ENCODE measurements at places on chromosomes 12 and 14. TPM values are rescaled to one million over a fixed set of nuclear protein-coding genes. Genes with fewer than 3 reads are reported as not detected.

GARIN6 gene
- total RNA-seq = not detected

RNASE7 gene
- not detected for total RNA-seq

POTEM gene
- total RNA-seq = not detected

PARP2 gene
- total RNA-seq = 46.3 TPM

CLEC4A gene
- 1.2 TPM for total RNA-seq

OTOGL gene
- total RNA-seq = not detected
